ENCODE measurements at places on chromosomes 7 and 10.

DNA sequence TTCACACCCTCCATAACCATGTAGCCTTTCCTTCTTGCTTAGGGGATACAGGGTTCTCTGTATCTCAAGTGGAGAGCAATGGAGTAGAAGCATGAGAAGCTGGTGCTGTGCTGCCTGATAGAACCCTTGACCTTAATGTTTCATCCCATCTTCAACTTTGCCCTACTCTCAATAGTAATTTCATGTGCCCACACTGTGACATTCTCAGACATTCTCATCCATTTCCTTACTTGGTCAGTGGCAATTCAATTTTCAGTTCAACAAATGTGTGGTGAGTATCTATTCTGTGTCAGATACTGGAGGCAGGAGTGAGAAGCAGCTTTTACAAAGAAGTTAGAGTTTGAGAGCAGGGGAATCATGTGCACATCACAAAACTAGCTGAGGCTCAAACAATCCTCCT, 16.1 kb downstream of the STRIP2 start:
- no peak for DNase-seq

DNA sequence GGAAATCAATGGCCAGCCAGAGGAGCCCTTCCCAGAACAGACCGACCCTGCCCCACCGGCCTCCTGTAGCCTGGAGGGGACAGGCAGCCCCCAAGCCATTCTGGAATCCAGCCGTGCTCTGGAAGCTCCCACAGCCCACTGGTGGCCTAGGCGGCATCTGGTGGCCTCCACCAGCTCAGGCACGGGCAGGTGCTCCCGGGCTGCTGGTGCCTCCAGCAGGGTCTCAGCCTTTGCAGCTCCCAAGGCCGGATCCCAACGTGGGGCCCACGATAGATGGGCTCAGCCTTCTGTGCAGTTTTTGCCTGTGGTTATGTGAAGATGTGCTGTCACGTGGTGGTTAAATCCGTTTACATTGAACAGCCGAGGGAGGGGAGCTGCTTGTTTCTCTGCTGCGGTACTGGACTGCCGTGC, 44.4 kb downstream of the JAKMIP3 start:
- no peak for DNase-seq

DNA sequence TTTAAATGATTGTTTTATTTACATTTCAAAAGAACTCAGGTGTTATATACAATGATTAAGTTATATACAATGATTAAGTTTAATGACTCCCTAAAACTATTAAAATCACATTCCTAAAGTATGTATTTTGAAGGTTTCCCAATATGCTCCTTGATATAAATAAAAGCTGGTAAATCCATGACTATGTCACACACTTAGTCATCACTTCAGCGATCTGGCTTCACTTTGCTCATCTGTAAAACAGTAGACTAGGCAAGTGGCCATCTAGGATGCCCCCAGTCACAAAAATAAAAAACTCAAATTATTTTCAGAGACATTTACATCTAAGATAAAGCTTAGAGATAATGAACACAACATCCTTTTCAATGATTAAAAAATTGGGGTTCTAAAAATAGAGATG, 10.8 kb downstream of the ICA1 start:
- no peak for DNase-seq

GRCh38 chr7:23431702-23432199, 38.5 kb downstream of the IGF2BP3 start:
- peak; percentile 51 for DNase-seq

- no peak for DNase-seq
Observed at GRCh38 chr10:118752409-118752808, 2.4 kb downstream of the CACUL1 start.

DNA sequence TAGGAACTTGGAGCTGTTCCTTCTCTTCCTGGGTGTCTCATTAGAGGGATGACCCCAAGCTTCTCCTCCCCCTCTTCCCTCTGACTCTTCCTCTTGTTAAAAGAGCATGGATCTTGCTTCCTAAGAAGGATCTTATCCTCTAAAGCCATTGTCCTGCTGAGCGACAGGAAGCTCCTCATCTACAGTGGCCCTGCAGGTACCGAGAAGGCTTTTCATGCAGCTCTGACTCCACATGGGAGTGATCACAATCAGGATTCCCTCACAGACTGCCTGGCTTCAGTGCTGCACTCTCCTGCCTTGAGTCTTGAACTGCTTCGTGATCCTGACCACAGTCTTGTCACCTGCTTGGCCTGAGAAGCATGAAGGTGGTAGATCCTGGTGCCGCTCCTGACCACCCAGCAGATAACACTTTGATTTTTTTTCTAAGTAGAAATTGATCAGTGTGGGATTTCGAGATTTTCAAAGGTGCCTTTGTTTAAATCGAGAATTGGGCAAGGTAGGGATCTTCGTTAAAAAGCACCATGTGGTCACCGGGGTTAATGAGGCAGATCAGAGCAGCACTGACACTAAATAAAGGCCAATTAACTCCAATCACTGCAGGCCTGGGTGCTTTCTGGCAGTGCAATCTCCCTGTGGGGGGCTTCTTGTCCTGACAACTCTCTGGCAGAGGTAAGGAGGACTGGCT, 376.4 kb downstream of the NRG3 start:
- DNase-seq = peak; percentile 96

DNA sequence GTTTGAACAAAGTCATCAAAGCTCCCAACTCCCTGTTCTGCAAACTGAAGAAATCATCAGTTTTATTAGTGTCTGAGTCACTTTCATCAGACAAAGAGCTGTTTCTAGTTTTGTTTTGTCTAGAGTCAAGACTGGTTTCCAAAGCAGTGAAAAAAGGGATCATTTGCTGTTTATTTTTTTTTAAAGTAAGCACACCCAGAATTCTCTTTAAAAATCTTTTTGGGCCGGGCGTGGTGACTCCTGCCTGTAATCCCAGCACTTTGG, 972.0 kb upstream of the CELF2 start:
- DNase-seq = no peak

DNA sequence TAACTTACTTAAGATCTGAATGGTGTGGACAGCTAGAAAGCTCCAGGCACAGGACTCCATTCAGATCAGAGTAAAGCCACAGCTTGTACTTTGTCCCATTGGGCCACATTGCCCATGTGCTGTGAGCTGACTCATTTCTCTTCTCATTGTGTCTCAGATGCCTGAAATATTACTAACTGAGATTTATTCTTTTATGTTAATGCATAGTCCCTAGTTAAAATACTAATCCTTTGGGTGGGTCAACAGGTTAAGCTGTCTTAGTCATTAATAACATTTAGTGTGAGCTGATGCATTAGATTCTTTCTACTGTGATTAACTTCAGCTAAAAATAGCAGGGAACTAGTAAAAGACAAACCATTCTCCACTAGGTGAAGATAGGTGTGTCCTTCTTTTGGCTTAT, 104.7 kb upstream of the ARMC3 start:
- no peak for DNase-seq

DNA sequence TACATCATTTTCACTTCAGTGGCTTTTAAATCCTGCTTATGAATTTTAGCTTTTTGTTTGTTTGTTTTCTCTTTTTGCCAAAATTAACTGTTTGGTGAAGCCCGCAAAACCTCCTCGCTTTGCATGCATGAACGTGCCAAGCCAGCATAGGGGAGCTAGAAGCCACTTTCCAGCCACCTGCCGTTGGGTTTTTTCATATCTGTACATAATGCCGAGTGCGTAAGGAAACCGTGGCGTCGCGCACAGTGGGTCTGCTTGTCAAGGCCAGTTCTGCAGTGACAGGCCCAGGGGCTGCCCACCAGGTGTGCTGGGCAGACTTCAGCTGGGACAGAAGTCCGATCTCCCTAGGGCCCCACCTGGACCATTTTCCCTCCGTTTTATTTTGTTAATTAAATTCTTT, 41.1 kb downstream of the WIPI2 start:
- DNase-seq = no peak

- DNase-seq = peak; percentile 67
Observed at GRCh38 chr7:43647673-43648472, 65.0 kb downstream of the STK17A start.

DNA sequence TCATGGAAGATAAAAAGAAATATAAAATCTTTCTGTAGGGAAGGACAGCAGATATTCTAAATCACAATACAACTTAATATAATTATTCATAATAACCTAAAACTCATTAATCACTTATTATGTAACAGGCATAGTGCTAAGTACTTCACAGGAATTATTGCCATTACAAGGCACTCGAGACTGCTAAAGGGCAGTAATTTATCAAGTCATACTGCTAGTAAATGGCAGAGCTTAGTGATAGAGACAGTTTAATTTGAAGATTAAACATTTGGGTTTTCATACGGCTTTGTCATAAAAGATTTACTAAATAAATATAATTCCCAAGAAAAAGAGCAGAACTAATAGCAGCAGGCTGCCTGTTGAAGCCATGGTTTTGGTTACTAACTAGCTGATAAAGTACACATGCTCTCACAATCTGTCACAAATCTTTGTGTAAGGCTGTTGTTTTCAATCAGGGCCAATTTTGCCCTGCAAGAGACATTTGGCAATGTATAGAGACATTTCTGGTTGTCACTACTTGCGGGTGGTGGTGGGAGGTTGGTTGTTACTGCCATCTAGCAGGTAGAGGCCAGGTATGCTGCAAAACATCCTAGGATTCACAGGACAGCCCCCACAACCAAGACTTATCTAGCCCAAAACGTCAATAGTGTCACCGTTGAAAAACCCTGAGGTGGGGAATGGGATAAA, 233.3 kb upstream of the CACNA2D1 start:
- peak; percentile 64 for DNase-seq

DNA sequence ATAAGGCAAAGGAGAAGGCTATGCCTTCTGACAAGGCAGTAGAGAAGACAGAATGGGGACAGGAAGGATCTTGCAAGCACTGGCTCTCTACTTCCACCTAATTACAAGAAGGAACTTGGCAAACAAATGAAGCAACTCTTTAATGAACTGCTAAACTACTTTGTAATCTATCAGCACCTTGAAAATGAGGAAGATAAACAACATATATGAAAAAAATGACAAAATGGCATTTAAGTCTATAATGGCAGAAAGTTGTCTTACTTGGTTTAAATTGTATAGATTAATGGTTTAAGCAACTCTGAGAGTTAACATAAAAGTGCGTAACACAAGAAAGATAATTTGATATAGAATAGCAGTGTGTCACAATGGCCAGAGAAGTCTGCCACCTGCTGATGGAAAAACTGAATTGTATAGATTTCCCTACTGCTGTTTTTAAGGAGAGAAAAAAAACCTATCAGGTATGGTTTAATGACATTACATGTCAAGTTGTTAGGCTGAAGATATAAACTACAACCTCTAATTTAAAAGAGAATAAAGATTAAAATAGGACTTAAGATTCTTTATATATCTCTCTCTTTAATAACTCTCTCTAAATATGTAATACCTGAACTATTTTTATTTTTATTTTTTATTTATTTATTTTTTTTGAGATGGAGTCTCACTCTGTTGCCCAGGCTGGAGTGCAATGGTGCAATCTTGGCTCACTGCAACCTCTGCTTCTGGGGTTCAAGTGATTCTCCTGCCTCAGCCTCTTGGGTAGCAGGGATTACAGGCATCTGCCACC, 11.8 kb downstream of the NT5C3A start:
- DNase-seq = peak; percentile 47

- DNase-seq = no peak
Observed at GRCh38 chr7:117384688-117385362, 42.5 kb downstream of the ASZ1 start.

DNA sequence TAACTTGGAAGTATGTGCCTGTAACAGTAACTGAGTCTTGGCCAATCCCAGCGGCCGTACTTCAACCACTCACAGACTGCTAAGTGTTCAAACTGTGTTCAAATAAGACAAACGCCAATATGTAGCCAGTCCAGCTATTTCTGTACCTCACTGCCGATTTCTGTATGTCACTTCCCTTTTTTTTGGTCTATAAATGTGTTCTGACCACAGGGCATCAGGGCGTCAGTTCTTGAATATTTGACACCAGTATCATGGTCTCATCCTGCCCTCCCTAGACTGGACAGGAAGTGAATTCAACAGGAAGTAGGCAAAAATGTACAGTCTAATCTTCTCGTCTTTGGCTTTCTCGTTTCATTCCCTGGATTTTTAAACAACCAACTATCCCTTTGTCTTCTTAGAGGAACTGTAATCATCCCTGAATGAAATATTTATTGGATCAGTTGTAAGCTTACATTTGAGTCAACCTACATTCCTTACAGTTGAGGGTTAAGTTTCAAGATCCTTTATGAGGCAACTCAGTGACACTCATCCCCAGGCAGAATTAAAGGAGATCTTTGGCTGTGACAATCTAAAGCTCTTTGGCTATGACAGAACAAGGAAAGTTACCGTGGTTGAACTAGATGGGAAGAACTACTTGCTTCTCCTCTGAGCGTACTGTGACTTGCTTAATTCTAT, 232.7 kb downstream of the NSUN6 start:
- no peak for DNase-seq

- DNase-seq = no peak
Observed at GRCh38 chr10:66329147-66329546, 596.7 kb upstream of the LRRTM3 start.

- DNase-seq = peak; percentile 2
Observed at GRCh38 chr10:95698415-95698814, 4.7 kb upstream of the TCTN3 start.

Data from mesendoderm (in vitro differentiated cells).